ENCODE measurements at places on chromosomes 3 and 15. TPM values are rescaled to one million over a fixed set of nuclear protein-coding genes. Genes with fewer than 3 reads are reported as not detected.
A peak's percentile ranks its signal among the peaks of the same experiment; 100 is the strongest.

- no peak overlapping the region for H3K4me3 ChIP-seq
- H3K4me1 ChIP-seq, result peaks cover 10% of the 10 kb centered on the region
- H3K36me3 ChIP-seq, result no peaks in the 10 kb centered on the region
- H3K27ac ChIP-seq, result no peak overlapping the region
- DNase-seq, result peak; percentile 33
- H3K27me3 ChIP-seq, result peaks cover 17% of the 10 kb centered on the region
Observed at GRCh38 chr3:123880998-123881561, 3.1 kb downstream of the MYLK start.

DNA sequence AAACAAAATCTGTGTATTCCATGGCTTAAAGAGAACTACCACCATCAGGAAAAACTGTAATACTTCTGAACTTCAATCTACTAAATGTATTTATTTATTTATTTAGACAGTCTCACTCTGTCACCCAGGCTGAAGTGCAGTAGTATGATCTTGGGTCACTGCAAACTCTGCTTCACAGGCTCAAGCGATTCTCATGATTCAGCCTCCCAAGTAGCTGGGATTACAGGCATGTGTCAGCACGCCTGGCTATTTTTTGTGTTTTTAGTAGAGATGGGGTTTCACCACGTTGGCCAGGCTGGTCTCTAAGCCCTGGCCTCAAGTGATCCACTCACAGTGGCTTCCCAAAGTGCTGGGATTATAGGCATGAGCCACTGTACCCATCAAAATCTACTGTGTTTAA lies 202.3 kb upstream of the POU1F1 start:
- H3K27ac ChIP-seq, result no peak overlapping the region
- no peak overlapping the region for H3K4me3 ChIP-seq
- no peaks in the 10 kb centered on the region for H3K27me3 ChIP-seq
- H3K36me3 ChIP-seq, result no peaks in the 10 kb centered on the region

GRCh38 chr3:127171721-127172120 lies 21.2 kb upstream of the PRR23E start:
- peaks cover 35% of the 10 kb centered on the region for H3K4me1 ChIP-seq
- no peak for DNase-seq
- H3K4me3 ChIP-seq, result no peak overlapping the region
- peaks cover 32% of the 10 kb centered on the region for H3K27me3 ChIP-seq
- no peak overlapping the region for H3K27ac ChIP-seq
- H3K36me3 ChIP-seq, result no peaks in the 10 kb centered on the region

Gene FOXL2NB
- 0.08 TPM for polyA plus RNA-seq

Gene MAP6D1
- polyA plus RNA-seq, result 26.8 TPM

GRCh38 chr3:179348325-179349013 lies 960 bp downstream of the MFN1 start:
- no peaks in the 10 kb centered on the region for H3K27me3 ChIP-seq
- H3K4me1 ChIP-seq, result peaks cover 7% of the 10 kb centered on the region
- H3K36me3 ChIP-seq, result peaks cover 28% of the 10 kb centered on the region

Gene PLA2G4E
- polyA plus RNA-seq, result 0.93 TPM

GRCh38 chr15:29266052-29266582 lies 3.5 kb downstream of the NSMCE3 start:
- no peaks in the 10 kb centered on the region for H3K27me3 ChIP-seq
- no peaks in the 10 kb centered on the region for H3K36me3 ChIP-seq
- DNase-seq, result peak; percentile 29

DNA sequence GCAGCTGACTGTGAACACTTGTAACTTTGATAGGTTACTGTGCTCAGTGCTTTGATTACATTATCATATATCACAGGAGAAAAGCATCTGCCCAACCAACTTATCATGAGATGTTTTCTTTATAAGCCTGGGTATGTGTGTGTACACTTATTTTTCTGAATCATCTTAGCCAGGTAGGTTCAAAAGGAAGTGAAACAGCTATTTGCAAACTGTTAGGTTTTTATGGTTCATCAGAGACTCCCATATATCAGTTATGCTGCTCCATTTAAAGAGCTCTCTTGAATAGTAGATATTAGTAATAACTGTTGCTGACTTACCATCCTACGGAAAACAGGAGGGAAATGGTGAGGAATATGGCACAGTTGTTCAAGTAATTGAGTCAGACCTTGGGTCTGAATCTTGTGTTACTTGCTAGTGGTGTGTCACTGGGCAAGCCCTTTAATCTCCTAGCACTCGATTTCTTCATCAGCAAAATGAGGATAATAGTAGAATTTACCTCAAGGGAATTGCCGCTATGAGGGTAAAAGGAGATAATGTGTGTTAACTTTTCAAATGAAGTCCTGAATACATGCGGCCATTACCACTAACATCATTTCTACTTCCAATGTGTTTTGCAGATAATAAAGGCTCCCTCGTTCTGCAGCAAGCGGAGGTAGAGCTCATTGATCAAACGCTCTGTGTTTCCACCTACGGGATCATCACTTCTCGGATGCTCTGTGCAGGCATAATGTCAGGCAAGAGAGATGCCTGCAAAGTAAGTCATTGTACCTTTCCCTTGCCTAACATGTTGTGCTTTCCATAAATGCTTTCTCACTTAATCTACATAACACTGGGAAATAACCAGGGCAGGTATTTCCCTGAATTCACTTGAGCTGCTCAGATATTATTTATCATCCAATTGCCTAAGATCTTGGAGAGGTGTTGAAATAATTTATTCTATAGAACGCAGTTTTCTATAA lies 7.8 kb upstream of the C3orf52 start:
- no peak for DNase-seq
- no peaks in the 10 kb centered on the region for H3K36me3 ChIP-seq
- H3K27me3 ChIP-seq, result peaks cover 2% of the 10 kb centered on the region
- H3K4me1 ChIP-seq, result peaks cover 2% of the 10 kb centered on the region
- H3K4me3 ChIP-seq, result no peak overlapping the region

DNA sequence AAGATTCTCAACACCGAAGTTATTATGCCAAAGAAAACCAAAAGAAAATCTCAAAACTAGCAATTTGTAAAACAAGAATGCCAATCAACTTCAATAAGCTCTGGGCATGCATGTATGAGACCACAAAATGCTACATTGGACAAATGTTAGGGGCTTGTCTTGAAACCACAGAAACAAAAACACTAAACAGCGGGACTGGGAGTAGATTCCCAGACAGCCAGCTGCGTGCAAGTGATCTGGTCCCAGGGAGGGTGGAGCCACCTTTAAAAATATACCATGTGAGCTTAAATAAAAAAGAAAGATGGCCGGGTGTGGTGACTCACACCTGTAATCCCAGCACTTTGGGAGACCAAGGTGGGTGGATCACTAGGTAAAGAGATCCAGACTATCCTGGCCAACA lies 163.6 kb upstream of the PRICKLE2 start:
- H3K27me3 ChIP-seq, result no peaks in the 10 kb centered on the region
- H3K27ac ChIP-seq, result no peak overlapping the region
- no peak overlapping the region for H3K4me3 ChIP-seq
- no peaks in the 10 kb centered on the region for H3K36me3 ChIP-seq
- no peak for DNase-seq

DNA sequence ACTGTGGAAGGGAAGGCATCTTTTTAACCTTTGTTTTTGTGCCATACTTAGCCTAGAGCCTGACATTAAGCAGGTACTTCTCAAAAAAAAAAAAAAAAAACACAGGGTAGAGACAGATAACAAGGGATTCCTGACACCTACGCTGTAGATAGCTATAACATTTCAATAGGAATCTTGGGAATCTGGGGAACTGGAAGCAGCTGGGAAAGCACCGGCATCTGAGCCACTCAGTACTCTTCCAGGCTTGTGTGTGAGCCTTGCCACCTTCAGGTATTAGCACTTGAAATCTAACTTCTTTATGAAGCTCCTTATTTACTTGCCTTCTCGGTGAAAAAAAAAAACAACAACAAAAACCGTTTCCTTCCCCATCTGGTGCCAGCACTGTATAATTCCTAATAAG lies 46.8 kb downstream of the PIK3CA start:
- no peak overlapping the region for H3K27ac ChIP-seq
- H3K27me3 ChIP-seq, result no peaks in the 10 kb centered on the region
- peaks cover 10% of the 10 kb centered on the region for H3K4me1 ChIP-seq
- H3K36me3 ChIP-seq, result no peaks in the 10 kb centered on the region
- H3K4me3 ChIP-seq, result no peak overlapping the region
- DNase-seq, result no peak

Gene MUC4
- 1.1 TPM for polyA plus RNA-seq

GRCh38 chr3:8145661-8146060 lies 356.0 kb upstream of the LMCD1 start:
- H3K4me3 ChIP-seq, result no peak overlapping the region
- no peak for DNase-seq
- no peak overlapping the region for H3K27ac ChIP-seq
- no peaks in the 10 kb centered on the region for H3K4me1 ChIP-seq
- H3K36me3 ChIP-seq, result no peaks in the 10 kb centered on the region
- H3K27me3 ChIP-seq, result no peaks in the 10 kb centered on the region

DNA sequence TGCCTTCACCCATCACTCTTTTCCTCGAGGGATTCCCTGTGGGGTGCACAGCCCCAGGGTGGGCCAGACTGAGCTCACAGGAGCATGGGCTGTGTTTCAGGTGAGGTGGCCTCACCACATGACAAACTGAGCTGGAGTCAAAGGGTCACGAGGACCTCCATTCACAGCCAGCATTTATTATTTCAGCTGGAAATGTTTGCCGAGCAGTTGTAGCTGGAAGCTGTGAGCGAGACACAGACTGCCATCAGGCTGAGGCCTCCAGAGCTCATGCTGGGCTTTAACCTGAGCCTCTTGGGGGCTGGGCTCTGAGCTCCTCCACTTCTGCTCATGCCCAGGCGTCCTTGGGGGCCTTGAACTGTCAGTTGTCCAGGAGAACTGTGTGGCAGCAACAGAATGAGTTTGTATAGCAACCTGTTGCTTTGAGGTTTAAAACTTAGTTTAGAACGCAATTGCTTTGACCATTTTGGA lies 57.5 kb downstream of the FLNB start:
- no peaks in the 10 kb centered on the region for H3K27me3 ChIP-seq
- no peaks in the 10 kb centered on the region for H3K36me3 ChIP-seq
- peaks cover 58% of the 10 kb centered on the region for H3K4me1 ChIP-seq

- no peak for DNase-seq
- H3K4me3 ChIP-seq, result no peak overlapping the region
- H3K36me3 ChIP-seq, result no peaks in the 10 kb centered on the region
- no peak overlapping the region for H3K27ac ChIP-seq
- peaks cover 6% of the 10 kb centered on the region for H3K4me1 ChIP-seq
Observed at GRCh38 chr3:14988988-14989394, 41.6 kb downstream of the NR2C2 start.

DNA sequence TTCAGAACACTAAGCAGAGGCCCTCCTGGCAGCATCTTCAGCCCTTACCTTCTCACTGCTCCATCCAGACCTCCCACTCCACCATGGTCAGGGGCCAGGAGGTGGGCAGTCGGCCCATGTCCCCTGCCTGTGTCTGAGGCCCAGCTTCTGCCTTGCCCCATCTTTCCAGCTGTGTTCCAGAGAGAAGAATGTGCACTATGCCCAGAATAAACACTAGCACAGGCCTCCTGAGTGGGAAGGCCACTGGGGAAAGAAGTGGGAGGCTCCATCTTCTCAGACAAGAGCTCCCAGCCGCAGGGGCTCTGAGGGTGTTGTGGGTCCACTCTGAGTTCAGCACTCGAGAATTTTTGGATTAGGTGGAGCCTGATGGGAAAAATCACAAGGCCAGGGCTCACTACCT lies 44.5 kb downstream of the ADCY5 start:
- no peak overlapping the region for H3K4me3 ChIP-seq
- peaks cover 2% of the 10 kb centered on the region for H3K27me3 ChIP-seq
- no peak for DNase-seq
- H3K27ac ChIP-seq, result no peak overlapping the region
- H3K36me3 ChIP-seq, result no peaks in the 10 kb centered on the region

DNA sequence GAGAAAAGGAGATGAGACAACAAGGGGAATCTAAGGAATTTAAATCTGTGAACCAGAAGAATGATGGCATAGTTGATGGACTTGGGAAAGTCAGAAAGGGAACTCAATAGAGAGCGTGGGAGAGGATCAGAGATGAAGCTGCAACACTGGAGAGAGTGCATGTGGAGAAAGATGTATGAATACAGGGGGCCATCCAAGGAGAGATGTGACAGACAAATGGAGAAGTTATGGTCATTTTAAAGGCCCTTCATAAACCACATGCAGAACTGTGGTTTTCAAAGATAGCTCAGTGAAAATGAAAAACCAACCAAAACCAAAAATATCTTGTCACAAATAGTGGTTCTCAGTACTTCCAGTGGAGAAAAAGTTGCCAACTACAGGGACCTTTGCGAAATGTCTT lies 265.2 kb downstream of the SUCLG2 start:
- no peak for DNase-seq
- no peak overlapping the region for H3K27ac ChIP-seq
- H3K36me3 ChIP-seq, result no peaks in the 10 kb centered on the region
- no peak overlapping the region for H3K4me3 ChIP-seq

Gene TRPC1
- 7.2 TPM for polyA plus RNA-seq

- H3K36me3 ChIP-seq, result no peaks in the 10 kb centered on the region
- DNase-seq, result peak; percentile 57
- H3K4me3 ChIP-seq, result no peak overlapping the region
- no peaks in the 10 kb centered on the region for H3K27me3 ChIP-seq
- H3K27ac ChIP-seq, result no peak overlapping the region
Observed at GRCh38 chr15:47839233-47839825, 122.0 kb downstream of the SEMA6D start.

Gene ECE2
- not detected for polyA plus RNA-seq

GRCh38 chr15:66408675-66409282 lies 22.1 kb downstream of the MAP2K1 start:
- no peak overlapping the region for H3K4me3 ChIP-seq
- no peaks in the 10 kb centered on the region for H3K36me3 ChIP-seq
- peak; percentile 49 for DNase-seq
- peaks cover 60% of the 10 kb centered on the region for H3K4me1 ChIP-seq

Data from muscle of leg (tissue), 16 donors.